Fibroblast of lung (primary cell): ENCODE measurements at places on chromosomes 12 and 14. TPM values are rescaled to one million over a fixed set of nuclear protein-coding genes. Genes with fewer than 3 reads are reported as not detected.

GRCh38 chr12:62783881-62784280 is 151.1 kb downstream of the PPM1H start:
- no peak for DNase-seq

- no peak for DNase-seq
These were observed 162.4 kb upstream of the FSCB start for GRCh38 chr14:44669496-44669895.

The AKT1 gene
- total RNA-seq, result 127 and 131 TPM in 2 replicates

The PLEKHG7 gene
- not detected in 2 replicates for total RNA-seq

DNA sequence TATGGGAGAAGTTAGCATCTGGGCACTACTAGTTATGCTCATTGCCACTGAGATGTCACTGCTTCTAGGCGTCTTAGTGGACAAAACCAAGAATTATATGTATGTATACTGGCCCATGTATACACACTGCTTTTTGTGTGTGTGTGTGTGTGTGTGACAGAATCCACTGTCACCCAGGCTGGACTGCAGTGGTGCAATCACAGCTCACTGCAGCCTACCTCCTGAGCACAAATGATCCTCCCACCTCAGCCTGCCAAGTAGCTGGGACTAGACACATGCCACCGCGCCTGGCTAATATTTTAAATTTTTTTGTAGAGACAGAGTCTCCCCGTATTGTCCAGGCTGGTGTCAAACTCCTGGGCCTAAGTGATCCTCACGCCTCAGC is 25.2 kb downstream of the LIMA1 start:
- no peak for DNase-seq

DNA sequence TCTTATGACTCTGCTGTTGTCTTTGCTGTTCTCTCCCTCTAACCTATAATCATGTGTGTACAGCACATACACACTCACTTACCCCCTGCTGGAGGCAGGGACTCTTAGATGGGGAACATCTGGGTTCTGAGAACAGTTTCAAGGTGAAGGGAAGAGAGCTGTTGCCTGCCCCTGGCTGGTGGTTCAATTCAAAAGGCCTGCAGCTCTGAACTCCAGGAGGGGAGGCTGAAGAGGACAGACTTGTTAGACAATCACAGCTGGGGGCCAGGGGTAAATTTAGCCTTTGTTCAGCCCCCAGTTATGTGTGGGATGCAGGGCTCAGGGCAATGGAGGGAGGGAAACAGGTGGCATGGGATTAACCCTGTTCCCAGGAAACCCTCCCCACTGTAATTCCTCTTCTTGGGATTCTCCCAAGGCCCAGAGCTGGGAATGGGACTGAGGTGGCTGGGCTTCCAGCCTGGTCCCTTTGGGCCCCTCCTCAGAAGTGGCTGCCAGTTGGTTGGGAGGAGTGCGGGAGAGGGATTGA is 1.9 kb downstream of the MYL6B start:
- DNase-seq, result no peak

DNA sequence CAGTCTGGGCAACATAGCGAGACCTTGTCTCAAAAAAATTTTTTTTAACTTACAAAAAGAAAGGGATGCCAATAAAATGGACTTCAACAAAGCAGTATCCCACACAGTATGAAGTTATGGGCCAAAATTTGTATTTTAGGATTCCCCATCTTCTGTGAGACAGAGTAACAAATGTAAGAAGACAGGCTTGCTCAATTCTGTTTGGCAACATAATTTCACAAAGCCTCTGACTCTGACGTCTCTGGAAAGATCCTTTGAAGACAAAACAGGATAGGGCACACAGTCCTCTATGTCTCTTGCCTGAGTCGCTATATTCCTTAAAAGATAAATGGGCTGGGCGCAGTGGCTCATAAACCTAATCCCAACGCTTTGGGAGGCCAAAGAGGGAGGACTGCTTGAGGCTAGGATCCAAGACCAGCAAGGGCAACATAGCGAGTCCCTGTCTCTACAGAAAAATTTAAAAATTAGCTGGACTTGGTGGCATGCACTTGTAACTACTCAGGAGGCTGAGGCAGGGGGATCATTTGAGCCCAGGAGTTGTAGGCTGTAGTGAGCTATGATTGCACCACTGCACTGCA is 1.1 kb upstream of the HOMEZ start:
- no peak for DNase-seq

DNA sequence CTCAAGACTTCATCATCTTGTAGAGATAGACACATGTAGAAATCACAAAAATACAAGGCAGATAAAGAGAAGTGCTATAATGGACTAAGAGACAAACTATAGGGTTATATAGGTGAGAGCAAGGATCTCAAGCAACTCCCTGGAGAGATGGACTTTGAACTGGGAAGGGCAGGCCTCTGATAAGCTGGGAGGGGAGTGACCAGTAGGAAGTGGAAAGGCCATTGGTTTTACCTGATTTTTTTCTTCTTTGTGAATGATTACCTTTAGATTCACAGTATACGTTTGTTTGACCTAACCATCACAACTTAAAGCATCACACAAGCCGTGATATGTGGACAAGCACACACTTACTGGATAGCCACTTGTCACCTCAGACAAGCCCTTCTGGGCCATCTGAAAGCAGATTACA is 5.2 kb upstream of the TEP1 start:
- no peak for DNase-seq

DNA sequence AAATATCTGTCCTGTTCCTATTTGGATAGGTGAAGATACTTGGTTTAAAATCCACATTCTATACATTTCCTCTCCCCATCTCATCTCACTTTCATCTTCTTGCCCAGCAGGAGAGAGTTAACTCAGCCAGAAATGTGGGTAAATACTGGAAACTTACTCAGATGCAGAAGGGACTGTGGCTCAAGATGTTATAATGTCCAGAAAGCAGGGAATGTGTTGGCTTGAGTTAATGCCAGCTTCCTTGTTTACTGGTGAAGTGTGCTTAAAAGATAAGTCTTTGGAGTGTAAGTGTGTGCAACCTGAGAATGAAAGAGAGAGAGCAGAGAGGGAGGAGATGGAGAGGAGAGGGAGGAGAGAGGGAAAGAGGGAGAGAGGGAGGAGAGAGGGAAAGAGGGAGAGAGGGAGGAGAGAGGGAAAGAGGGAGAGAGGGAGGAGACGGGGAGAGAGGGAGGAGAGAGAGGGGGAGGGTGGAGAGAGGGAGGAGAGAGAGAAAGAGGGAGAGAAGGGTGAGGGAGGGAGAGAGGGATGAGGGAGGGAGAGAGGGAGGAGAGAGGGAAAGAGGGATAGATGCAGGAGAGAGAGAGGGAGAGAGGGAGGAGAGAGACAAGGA is 22.0 kb upstream of the SNRPF start:
- peak; percentile 50 for DNase-seq

- no peak for DNase-seq
These were observed 347 bp downstream of the SYNDIG1L start for GRCh38 chr14:74425525-74426201.

The CPNE6 gene
- not detected in 2 replicates for total RNA-seq

GRCh38 chr12:76247026-76247646 is 101.1 kb downstream of the BBS10 start:
- DNase-seq, result no peak

GRCh38 chr12:78226763-78227162 is 396.1 kb downstream of the NAV3 start:
- DNase-seq, result no peak

GRCh38 chr12:24562771-24563431 is 386.0 kb downstream of the BCAT1 start:
- peak; percentile 52 for DNase-seq
